ENCODE measurements at places on chromosomes 2 and 18. TPM values are rescaled to one million over a fixed set of nuclear protein-coding genes. Genes with fewer than 3 reads are reported as not detected.

Gene FBLN7
- total RNA-seq: 17.7 TPM

Gene DNER
- 0.20 TPM for total RNA-seq

Gene CPLX4
- total RNA-seq: not detected

Gene KLHL30
- total RNA-seq: 5.2 TPM

Gene TGFA
- 2.8 TPM for total RNA-seq

Gene PREB
- total RNA-seq: 43.3 TPM

Gene TMEM247
- not detected for total RNA-seq

Gene ABCG5
- total RNA-seq: not detected

Gene FTCDNL1
- total RNA-seq: 0.59 TPM

Gene SIX2
- total RNA-seq: 6.2 TPM

Gene CYP27A1
- 6.8 TPM for total RNA-seq

Gene AQP12A
- not detected for total RNA-seq

Gene SCG2
- total RNA-seq: 37.2 TPM

Gene REG1A
- total RNA-seq: not detected

Gene PRKCE
- total RNA-seq: 12.2 TPM

Gene FAM110C
- 0.07 TPM for total RNA-seq

Gene SLC9A4
- 0.03 TPM for total RNA-seq

Gene EHD3
- total RNA-seq: 101 TPM

Gene ACMSD
- not detected for total RNA-seq

Gene SERPINB8
- total RNA-seq: 14.3 TPM

Gene ANTXR1
- total RNA-seq: 89.3 TPM

Gene ZNF385B
- not detected for total RNA-seq

Gene DSG3
- total RNA-seq: under 0.01 TPM

Gene COL3A1
- 3,551 TPM for total RNA-seq

Gene NGEF
- total RNA-seq: 5.7 TPM

Gene CAPN14
- total RNA-seq: 0.26 TPM

Gene TUBA3E
- not detected for total RNA-seq

Gene CHRNG
- total RNA-seq: not detected

Gene UGT1A8
- not detected for total RNA-seq

Gene CD8B2
- total RNA-seq: not detected

Gene ASPRV1
- total RNA-seq: 0.46 TPM

Gene SNTG2
- total RNA-seq: 0.07 TPM

Gene SLC11A1
- 0.13 TPM for total RNA-seq

Gene ARMC9
- total RNA-seq: 246 TPM

Gene MAIP1
- total RNA-seq: 19.8 TPM

Gene CDCA7
- total RNA-seq: 0.83 TPM

Gene ORC4
- total RNA-seq: 30.9 TPM

Gene CDH2
- total RNA-seq: 368 TPM

Gene DUSP19
- 4.3 TPM for total RNA-seq

Gene MRPL53
- 22.0 TPM for total RNA-seq

Gene KRTCAP3
- total RNA-seq: 0.39 TPM

Gene SOX11
- total RNA-seq: 0.03 TPM

Gene SPATA3
- total RNA-seq: not detected

Gene DES
- 3.0 TPM for total RNA-seq

Gene C2orf15
- total RNA-seq: not detected

Measured in smooth muscle cell of the pulmonary artery (primary cell).